IgD-negative memory B cell (primary cell): ENCODE measurements at places on chromosomes 13 and 19. TPM values are rescaled to one million over a fixed set of nuclear protein-coding genes. Genes with fewer than 3 reads are reported as not detected.

MRPL54 gene
- polyA plus RNA-seq = 138 TPM

EFNA2 gene
- polyA plus RNA-seq = not detected

C1QTNF9B gene
- not detected for polyA plus RNA-seq

FFAR3 gene
- polyA plus RNA-seq = not detected

FGF22 gene
- not detected for polyA plus RNA-seq

ZNF274 gene
- polyA plus RNA-seq = 45.1 TPM

GJB6 gene
- polyA plus RNA-seq = not detected

ONECUT3 gene
- not detected for polyA plus RNA-seq

FLT1 gene
- polyA plus RNA-seq = 0.26 TPM

ZNF20 gene
- 1.9 TPM for polyA plus RNA-seq

GAPDHS gene
- polyA plus RNA-seq = not detected

ZNF85 gene
- 11.7 TPM for polyA plus RNA-seq

SULT2A1 gene
- not detected for polyA plus RNA-seq

MYH14 gene
- not detected for polyA plus RNA-seq

PSG11 gene
- not detected for polyA plus RNA-seq

KIR3DL2 gene
- polyA plus RNA-seq = 1.9 TPM

FREM2 gene
- not detected for polyA plus RNA-seq

TTC9B gene
- polyA plus RNA-seq = not detected

COL5A3 gene
- polyA plus RNA-seq = not detected

DHDH gene
- 0.39 TPM for polyA plus RNA-seq

TEX101 gene
- not detected for polyA plus RNA-seq

PLIN4 gene
- polyA plus RNA-seq = 0.15 TPM
